Airway epithelial cell (primary cell): ENCODE measurements at places on chromosomes 2 and 18. TPM values are rescaled to one million over a fixed set of nuclear protein-coding genes. Genes with fewer than 3 reads are reported as not detected.

The GPR45 gene
- not detected in 2 replicates for total RNA-seq

The DGUOK gene
- total RNA-seq: 78.9 and 84.6 TPM in 2 replicates

The CHN1 gene
- 3.4 and 4.4 TPM in 2 replicates for total RNA-seq

The KDM3A gene
- 12.1 and 18.0 TPM in 2 replicates for total RNA-seq
